Activated naive CD8-positive, alpha-beta T cell treated with anti-CD3 and anti-CD28 coated beads for 36 hours (primary cell): ENCODE measurements at places on chromosomes 6 and 20.

GRCh38 chr6:34196116-34196832, 40.4 kb upstream of the HMGA1 start:
- DNase-seq = peak; percentile 88

- DNase-seq = no peak
These were observed 237.7 kb downstream of the PRL start for GRCh38 chr6:22059126-22059525.

DNA sequence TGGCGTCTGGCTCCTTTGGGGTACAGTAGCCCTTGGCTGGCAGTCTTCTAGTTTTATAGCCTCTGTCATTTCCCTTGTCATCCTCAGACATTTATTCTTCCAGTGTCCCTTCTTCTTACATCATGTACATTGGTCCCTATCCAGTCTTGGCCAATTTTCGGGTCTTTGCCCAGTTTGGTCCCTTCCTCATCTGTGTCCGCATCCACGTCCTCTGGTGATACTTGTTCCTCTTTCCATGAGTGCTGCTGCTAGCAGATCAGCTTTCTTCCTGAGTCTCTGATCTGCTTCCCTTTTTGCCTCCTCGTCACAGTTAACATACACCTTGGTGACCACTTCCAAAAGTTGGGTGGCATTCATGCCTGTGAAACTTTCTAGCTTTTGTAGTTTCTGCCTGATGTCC, 86.2 kb upstream of the GPR6 start:
- no peak for DNase-seq

DNA sequence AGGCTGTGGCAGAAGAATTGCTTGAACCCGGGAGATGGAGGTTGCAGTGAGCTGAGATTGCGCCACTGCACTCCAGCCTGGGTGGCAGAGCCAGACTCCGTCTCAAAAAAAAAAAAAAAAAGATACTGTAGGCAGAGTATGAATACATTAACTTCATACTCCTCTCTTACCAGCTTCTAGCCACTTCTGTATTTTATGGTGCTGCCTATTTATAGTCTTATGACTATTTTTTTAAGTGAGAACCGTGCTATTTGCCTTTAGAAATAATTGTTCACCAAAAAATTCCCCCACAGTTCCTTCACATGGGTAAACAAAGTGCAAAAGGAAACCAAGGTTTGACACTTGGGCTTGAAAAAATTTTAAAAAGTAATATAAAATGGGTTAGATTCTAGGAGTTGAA, 1.5 kb upstream of the SNRNP48 start:
- DNase-seq = no peak

- DNase-seq = no peak
These were observed 3.8 kb downstream of the ZNF334 start for GRCh38 chr20:46509523-46509922.

DNA sequence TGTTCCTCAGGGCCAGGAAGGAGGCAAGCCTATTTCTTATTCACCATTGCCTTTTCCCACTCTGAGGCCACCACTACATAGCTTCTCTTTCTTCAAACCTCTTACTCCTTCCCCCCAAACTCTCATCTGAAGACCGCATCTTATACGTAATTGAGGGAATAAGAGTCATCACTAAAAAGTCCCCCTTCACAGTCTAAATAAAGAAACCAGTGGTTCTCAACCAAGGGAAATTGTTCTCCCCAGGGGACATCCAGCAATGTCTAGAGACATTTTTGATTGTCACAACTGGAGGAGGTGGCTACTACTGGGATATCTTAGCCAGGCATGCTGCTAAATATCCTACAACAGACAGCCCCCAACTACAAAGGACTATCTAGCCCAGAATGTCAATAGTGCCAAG, 327.6 kb upstream of the CNR1 start:
- DNase-seq = no peak

- no peak for DNase-seq
These were observed 13.2 kb upstream of the PXDC1 start for GRCh38 chr6:3764516-3765335.

GRCh38 chr20:1949347-1950100, 44.3 kb downstream of the PDYN start:
- no peak for DNase-seq

DNA sequence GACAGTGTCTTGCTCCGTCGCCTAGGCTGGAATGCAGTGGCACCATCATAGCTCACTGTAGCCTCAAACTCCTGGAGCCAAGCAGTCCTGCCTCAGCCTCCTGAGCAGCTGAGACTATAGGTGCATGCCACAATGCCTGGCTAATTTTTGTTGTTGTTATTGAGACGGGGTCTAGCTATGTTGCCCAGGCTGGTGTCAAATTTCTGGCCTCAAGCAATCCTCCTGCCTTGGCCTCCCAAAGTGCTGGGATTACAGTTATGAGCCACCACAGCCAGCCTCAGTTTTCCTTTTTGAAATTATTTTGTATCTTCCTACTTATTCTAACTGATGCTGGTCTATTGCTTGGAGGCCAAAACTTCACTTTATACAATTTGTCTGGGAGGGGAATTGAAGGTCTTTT, 436.1 kb downstream of the UTRN start:
- DNase-seq = no peak

- no peak for DNase-seq
These were observed 555.6 kb downstream of the CD83 start for GRCh38 chr6:14673201-14673600.

GRCh38 chr6:108801366-108801765, 46.9 kb upstream of the ARMC2 start:
- no peak for DNase-seq

GRCh38 chr6:108253241-108253640, 7.6 kb downstream of the SNX3 start:
- DNase-seq = no peak

DNA sequence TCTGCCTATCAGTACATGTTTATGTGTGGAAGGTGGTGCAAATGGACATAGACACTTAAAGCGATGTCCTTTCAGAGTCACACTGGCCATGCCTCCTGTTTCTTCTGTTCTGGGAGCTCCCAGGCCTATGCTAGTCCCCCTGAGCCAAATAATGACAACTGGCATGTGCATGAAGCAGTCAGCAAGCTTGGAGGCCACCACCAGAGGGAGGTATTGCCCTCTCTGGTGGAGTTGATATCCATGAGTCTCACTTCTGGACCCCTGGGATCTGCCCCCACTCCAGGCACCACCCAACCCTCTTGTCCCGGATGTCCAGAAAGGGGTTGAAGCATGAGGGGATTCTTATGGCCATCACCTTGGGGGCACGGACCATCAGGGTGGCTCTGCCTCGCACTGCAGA, 172.2 kb downstream of the AIG1 start:
- DNase-seq = peak; percentile 16

DNA sequence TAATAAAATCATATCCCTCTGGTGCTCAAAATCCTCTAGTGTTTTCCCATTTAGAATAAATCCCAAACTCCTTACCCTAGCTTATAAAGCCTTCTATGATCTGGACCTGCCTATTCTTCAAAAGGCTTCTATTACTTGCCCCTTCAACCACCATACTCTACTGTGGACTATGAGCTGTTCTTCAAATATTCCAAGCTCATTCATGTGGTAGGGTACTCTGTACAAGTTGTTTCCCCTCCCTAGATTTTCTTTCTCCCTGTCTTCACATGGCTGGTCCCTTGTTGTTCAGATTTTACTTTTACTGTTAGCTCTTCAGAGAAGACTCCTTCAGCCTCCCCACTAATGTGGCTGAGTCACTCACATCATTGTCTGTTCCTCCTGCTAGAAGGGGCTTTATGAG, 193.2 kb downstream of the OGFRL1 start:
- no peak for DNase-seq

GRCh38 chr6:151719070-151719469, 88.4 kb upstream of the ESR1 start:
- DNase-seq = no peak

- DNase-seq = no peak
These were observed 718.9 kb downstream of the EYS start for GRCh38 chr6:64988148-64988547.

- no peak for DNase-seq
These were observed 52.1 kb downstream of the IYD start for GRCh38 chr6:150420926-150421325.

GRCh38 chr6:74610352-74610751, 595.5 kb downstream of the COL12A1 start:
- DNase-seq = no peak

DNA sequence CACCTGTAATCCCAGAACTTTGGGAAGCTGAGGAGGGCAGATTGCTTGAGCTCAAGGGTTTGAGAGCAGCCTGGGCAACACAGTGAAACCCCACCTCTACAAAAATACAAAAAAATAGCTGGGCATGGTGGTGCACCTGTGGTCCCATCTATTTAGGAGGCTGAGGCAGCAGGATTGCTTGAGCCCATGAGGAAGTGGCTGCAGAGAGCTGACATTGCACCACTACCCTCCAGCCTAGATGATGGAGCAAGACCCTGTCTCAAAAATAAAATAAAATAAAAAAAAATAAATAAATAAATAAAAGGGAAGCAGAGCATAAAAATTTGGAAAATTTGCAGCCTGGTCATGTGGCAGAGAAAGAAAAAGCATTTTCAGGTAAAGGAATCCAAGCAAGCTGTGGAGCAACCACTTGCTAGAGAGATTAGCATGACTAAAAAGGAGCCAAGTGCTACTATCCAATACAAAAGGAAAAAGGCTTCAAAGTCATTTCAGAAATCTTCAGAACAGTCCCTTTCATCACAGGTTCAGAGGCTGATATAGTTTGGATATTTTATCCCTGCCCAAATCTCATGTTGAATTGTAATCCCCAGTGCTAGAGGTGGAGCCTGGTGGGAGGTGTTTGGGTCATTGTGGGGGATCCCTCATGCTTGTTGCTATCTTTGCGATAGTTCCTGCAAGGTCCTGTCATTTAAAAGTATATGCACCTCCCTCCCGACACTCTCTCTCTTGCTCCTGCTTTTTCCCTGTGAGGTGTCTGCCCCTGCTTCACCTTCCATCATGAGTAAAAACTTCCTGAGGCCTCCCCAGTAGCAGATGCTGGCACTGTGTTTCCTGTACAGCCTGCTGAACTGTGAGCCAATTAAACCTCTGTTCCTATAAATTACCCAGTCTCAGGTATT, 11.2 kb upstream of the TTK start:
- DNase-seq = no peak

- no peak for DNase-seq
These were observed 234.4 kb downstream of the ADGB start for GRCh38 chr6:146833157-146833556.

DNA sequence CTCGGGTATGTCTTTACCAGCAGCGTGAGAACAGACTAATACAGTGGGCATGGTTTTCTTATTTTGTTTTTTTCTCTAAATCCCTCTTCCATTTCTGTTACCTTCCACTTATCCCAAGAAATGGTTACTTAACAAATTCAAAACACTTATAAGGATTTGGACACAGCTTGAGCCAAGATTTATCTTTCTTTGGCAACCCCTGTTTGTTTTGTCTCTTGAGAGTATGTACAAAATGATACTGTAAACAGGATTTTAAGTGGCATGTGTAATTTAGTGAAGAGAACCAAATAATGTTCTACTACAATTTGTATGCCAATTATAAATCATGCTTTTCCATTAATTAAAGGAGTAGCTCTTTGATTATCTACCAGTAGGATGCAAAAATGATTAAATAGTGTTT, 51.4 kb downstream of the PPP1R14C start:
- DNase-seq = no peak

GRCh38 chr20:13231031-13231752, 10.1 kb downstream of the ISM1 start:
- peak; percentile 61 for DNase-seq

DNA sequence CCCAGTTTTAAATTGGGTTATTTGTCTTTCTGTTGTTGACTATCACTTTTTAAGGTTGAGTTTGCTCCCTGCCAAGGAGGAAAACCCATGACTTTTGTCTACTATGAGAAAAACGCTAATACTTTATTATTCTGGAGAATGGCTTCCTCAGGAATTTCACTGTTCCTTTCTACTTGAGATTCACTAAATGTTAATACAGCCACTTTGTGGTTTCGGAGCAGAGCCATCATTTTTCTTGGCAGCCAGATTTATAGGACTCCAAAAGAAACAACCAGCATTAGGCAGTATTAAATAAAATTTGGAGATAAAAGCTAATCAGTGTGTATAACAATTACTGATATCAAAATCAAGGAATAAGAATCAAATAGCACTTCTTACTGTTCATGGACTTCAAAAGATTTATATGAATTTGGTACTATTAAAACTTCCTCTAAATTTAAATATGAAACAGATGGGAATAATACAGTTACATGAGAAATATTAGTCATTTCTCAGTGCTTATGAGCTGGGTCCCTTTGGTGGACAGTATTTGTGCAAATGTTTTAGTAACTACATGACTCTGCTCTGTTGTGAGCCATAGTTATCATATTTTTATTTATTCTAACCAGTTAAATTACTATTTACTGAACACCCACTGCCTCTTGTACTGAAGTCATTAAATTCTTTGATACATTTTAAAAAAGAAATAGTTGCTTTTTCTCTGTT, 64.1 kb upstream of the FBXO30 start:
- no peak for DNase-seq

GRCh38 chr20:38640521-38640920, 38.9 kb downstream of the ARHGAP40 start:
- no peak for DNase-seq

GRCh38 chr20:14142171-14142570, 146.9 kb downstream of the MACROD2 start:
- no peak for DNase-seq

GRCh38 chr6:115618256-115618655, 442.4 kb downstream of the FRK start:
- DNase-seq = no peak

- no peak for DNase-seq
These were observed 231.9 kb downstream of the CD83 start for GRCh38 chr6:14349507-14349906.

- no peak for DNase-seq
These were observed 14.8 kb upstream of the TMEM244 start for GRCh38 chr6:129875610-129876520.

DNA sequence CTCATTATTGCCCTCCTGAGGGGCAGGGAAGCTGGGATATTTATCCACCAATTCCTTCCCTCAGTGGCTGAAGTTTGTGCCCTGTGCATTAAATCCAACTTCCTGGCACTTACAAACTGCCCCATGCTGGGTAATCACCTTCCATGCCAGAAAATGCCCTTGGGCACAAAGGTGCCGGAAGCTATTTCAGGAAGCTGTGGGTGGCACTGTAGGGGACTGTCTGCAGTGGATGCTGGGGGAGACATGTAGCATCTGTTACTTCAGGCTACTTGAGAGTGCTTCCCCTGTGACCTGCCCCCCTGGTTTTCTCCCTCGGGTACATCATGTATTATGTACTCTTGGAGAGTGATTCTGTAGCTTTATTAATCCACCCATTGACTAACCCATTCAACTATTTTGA, 24.7 kb upstream of the RALGAPA2 start:
- no peak for DNase-seq

GRCh38 chr6:12313992-12314589, 23.9 kb downstream of the EDN1 start:
- DNase-seq = no peak
